ENCODE measurements at places on chromosomes 6 and 20.

DNA sequence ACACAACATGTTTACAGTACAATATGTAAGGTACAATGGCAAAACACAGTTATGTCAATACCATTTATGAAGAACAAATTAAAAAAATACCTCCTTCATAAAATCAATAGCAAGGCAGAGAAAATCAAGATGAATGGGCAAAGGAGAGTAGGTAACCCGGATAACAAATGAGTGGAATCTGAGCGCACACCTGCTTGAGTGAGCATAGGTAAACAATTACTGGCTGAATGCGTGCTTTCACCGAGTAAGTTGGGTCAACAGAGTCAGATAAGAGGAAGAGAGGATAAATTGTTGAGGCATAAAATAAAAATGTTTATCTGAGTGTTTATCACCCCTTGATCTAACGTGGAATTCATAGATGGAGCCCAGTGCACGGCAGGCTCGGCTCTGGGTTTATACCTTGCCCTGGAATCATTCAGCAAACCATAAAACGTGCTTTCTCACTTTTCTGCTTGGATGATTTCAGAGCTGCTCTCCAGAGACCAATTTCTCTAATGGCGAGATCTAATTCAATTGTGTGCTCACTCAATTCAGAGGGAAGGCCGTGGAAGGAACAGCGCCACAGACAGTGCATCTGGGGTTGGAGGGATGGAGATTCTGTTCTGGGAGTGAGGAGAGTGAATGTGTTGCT, 224.8 kb upstream of the MAP3K7 start:
- DNase-seq, result no peak

- DNase-seq, result no peak
Measured at GRCh38 chr20:37315452-37316110, 26.1 kb downstream of the MANBAL start.

DNA sequence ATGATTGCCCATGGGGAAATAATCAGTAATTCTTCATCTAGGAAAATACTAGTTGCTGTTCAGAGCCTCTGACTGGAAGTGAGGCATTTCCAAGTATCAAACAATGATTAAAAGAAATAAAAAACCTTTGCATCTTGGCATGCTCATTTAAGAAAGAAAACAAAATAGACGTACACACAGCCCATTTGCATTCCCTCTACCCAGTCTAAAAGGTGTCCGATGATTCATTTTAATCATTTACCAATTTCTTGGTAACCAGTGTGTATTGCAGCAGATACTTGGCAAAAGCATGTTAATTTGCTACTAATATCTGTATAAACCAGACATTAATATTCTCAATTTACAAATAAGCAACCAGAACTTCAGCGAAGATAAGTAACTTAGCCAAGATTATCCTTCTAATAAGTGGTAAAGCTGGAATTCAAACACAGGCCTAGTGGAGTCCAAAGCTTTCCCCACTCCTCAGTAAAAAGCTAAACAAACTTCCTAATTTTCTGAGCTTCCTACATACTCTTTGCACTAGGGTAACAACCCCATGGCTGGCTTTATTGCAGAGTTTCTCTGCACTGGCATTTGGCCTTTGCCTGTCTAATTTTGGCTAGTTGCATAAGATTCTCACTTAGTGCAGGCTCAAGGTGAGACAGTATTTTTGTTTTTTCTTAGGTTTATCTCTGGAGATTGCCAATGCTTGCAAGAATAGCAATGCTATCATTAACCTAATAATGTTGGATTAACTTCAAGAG, 338.1 kb downstream of the PRKN start:
- DNase-seq, result no peak

GRCh38 chr6:87682310-87682709, 19.7 kb downstream of the AKIRIN2 start:
- DNase-seq, result no peak

GRCh38 chr6:17853533-17853932, 133.9 kb downstream of the KIF13A start:
- DNase-seq, result no peak

DNA sequence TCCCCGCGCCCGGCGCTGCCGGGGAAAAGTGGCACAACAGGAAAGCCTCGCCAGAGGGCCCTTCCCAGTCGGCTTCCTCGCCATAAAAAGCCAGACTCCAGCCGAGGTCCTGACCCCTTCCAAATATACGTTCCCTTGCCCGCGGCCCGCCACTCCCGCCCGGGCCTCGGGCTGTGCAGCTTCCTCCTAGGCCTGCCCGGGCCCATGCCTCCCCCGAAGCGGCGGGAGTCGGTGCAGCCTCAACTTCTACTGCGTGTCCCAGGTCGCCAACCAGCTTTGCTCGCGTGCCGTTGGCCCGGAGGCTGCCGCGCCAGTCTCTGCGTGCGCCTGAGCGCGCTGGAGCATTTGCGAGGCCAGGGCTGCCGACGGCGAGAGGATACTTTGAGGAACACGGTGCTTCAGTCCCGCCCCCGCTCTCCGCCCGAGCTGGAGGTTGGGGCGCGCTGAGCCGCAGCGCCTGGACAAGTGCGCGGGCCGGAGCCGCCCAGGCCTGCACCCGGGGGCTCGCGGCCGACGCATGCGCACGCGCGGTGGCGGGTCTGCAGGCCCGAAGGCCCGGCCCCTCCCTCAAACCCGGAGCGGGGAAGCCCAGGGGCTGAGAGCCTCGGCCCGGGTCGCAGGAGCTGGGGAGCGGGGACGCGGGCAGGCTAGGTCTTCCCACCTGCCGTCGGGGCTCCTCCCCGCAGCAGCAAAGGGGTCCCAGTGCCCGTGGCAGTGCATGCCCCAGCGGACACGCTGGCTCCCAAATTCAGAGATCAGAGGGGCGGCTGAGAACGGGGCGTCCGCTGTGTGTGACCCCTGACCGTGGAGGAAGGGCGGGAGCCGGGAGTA, 10.2 kb downstream of the FOXC1 start:
- no peak for DNase-seq

DNA sequence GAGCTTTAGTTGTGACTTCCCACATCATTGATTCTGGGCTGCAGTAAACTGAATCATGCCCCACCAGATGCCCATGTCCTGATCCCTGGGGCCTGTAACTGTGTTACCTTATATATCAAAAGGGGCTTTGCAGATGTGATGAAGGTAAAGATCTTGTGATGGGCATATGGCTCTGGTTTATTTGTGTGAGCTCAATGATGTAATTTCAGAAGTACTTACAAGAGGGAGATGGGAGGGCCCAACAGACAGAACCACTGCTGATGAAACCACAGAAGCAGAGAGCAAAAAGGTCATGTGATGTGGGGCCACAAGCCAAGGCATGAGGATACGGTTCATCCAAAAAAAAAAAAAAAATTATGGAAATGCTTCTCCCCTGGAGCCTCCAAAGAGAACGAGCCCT, 118.7 kb downstream of the TOX2 start:
- DNase-seq, result no peak

GRCh38 chr6:148524471-148524882, 181.8 kb downstream of the SASH1 start:
- DNase-seq, result no peak

DNA sequence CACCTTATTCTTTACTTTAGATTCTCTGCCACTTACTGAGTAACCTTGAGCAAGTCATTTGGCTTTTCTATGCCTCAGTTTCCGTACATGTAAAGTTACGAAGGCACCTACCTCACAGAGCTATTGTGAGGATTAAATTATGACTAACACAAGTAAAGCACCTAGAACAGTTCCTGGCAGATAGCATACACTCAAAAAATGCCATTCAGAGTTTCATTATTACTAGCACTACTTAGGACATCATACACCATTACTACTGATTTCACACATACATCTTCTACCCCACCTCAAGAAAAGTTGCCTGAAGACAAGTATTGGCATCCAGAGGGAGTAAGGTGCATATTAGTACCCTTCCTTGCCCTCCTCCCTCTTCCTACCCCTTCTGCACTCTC, 107.8 kb downstream of the OGFRL1 start:
- DNase-seq, result no peak
